ENCODE measurements at places on chromosomes 2 and 18.

- DNase-seq, result no peak
Observed at GRCh38 chr2:135103843-135104242, 51.8 kb downstream of the RAB3GAP1 start.

GRCh38 chr2:112048887-112049286 lies 6.2 kb upstream of the TMEM87B start:
- DNase-seq, result no peak

DNA sequence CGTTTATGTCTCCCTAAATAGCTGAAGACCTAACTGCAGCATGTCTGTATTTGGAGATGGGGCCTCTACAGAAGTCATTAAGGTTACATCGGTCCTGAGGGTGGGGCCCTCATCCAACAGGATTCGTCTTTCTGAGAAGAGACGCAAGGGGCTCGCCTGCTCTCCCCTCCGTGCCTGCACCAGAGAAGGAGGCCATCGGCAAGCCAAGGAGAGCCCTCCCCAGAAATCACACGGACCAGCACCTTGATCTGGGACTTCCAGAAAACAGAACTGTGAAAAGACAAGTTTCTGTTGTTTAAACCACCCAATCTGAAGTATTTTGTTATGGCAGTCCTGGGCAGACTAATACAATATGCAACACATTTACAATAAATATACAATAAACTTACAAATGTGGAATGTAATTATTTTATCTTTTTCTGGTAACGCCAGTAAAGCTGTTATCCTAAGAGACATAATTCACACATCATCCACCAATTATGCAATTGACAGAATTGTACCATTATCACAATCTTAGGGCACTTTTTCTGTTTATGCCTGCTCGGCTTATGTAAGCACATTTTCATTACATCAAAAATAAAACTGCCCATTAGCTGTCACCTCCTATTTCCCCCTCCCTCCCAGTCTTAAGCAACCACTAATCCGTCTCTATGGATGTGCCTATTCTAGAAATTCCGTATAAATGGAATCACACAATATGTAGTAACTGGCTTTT lies 6.1 kb downstream of the HSBP1L1 start:
- no peak for DNase-seq

DNA sequence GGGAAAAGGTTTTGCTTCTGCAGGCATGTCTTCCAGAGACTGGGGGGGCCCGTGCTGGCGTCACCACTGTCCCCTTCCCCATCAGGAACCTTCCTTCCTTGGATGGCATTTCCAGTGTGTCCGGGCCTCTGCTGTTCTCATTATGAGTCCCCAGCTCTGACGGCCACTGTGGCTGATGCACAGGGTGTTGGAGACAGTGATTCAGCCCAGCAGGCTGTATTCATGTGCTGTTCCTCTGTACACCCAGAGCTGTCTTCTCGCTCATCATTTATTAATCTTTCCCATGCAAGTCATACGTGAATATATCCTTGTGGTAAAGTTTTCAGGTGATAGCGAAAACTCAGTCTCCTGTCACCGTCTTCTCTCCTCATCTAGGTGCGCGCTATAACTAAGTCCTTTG lies 57.7 kb downstream of the ASAP2 start:
- no peak for DNase-seq

GRCh38 chr2:138035608-138036217 lies 71.4 kb downstream of the HNMT start:
- peak; percentile 6 for DNase-seq

DNA sequence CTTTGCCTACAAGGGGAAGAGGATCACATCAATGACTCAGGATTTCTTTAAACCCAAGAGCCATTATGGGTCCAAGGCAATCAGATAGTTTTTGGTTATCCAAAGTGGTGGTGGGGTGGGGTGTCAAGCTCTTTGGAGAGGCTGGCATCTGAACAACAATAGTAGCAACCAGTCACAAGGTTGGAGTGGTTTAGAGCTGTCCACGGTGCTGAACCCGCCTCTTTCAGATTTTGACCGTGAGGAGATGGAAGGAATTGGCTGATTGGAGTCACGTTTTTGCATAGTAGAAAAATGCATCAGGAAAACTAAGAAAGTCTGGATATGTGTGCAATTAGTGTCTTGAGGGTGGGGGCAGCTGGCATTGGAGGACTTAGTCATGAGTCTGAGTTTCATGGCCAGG lies 159.9 kb downstream of the LOXHD1 start:
- no peak for DNase-seq

DNA sequence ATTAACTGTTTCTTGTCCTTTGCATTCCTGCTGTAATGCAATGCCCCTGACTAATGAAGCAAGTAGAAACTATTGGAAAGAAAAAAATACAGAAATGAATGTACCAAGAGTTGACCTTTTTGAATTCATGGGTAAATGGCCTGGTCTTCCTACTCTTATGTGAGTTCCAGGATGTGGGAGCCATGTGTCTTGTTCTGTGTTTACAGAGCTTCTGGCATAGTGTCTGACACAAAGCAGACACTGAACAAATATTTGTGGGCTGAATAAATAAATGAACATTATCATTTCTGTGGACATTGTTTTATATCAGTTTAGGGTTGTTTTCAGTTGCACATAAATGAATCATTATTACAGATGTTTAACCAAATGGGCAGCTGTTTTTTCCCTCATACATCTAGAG lies 155.5 kb downstream of the CD8B2 start:
- no peak for DNase-seq

GRCh38 chr2:71216501-71216900 lies 10.4 kb downstream of the PAIP2B start:
- DNase-seq, result no peak

DNA sequence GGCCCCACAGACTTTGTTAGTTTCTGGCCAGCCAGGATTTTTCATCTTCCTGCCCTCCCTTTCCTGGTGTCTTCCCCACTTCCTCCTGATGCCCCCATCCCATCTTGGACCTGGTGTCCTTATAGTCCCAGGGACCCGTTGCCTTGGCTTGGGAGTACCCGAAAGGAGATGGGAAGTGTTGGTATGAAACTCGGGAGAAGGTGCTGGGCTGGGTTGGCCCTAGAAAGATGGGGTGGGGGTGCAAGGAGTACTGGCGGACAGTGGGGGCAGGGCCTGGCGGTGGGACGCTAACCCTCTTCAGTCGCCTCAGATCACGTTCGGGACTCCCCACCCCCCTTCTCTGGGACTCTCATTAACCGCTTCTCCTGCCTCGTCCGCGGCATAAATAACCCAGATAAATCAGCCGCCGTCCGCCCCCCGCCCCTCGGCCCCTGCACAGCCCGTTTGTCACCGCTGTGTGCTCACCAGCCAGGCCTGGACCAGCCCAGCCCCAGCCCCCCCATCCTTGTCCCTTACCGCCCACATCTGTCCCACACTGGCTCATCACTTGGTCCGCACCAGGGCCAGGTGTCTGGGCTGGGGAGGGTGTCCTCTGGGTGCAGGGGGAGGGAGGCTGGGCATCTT lies 3.7 kb upstream of the ASIC4 start:
- DNase-seq, result no peak

DNA sequence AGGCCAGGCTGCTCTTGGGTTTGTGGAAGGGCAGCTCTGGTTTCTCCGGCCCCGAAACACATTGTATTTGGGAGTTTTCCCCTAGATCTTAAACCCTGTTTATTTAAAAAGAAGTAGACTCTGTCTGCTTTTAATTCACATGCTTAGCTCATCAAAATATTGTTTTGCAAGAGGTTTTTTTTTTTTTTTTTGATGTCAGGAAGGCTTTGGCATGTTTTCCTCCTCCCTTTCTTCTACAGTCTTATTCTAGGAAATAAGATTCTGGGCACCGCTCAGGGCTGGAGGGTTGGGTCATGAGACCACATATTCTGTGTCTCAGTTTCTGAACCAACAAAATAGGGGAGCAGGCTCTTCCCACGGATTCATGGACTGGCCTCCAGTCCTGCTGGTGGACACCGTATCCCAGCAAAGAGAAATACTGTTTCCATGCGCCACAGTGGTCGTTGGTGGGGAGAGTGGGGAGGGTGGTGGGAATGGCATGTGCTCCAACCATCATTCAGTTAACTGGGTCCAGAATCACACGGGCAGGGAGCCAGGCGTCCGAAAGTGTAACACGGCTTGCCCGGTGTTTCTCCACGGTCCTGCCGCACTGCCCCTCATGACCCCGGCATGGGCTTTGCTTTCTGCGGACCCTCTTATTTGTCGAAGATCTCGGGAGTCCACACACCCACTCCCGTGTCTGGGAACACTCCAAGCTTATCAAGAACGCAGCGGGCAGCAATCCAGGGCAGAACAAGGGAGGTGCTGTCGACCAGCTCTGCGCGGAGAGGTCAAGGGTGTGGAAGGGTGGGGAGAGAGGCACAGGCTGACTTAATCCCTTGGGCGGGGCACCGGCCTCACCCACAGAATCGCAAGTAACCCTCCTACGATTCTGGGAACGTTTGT lies 176.7 kb downstream of the GLI2 start:
- no peak for DNase-seq

DNA sequence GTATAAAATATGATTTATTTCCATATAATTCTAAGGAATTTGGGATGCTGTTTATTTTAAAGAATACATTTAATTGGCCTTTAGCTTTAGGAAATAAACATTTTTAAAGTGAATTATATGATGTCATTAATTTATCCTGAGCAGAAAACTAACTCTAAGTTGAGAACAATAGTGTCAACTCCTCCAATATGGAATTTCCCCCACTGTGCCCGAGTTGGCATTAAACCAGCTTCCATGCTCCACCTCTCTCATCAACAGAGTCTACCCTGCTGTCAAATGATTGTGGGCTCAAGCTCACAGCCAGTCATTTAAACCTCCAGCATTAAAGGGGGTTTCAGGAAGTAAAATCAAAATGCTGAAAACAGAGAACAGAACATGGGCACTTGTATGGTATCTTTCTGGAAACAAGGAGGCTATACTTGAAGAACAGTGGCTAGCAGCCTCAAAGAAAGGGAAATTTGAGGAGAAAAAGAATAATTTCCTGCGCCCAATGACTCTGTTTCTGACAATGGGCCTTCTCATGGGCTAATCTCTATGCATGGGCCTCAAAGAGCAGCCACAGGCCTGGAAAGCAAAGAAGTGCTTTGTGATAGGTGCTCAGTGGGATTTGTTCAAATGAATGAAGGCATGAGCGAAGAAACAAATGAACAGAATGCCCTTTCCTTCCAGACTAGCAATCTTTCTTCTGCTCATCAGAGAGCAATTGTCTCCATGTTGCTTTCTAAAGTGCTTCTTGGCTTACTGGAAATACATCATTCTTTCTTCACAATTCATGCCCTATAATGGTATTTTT lies 252.8 kb downstream of the MTX2 start:
- no peak for DNase-seq

DNA sequence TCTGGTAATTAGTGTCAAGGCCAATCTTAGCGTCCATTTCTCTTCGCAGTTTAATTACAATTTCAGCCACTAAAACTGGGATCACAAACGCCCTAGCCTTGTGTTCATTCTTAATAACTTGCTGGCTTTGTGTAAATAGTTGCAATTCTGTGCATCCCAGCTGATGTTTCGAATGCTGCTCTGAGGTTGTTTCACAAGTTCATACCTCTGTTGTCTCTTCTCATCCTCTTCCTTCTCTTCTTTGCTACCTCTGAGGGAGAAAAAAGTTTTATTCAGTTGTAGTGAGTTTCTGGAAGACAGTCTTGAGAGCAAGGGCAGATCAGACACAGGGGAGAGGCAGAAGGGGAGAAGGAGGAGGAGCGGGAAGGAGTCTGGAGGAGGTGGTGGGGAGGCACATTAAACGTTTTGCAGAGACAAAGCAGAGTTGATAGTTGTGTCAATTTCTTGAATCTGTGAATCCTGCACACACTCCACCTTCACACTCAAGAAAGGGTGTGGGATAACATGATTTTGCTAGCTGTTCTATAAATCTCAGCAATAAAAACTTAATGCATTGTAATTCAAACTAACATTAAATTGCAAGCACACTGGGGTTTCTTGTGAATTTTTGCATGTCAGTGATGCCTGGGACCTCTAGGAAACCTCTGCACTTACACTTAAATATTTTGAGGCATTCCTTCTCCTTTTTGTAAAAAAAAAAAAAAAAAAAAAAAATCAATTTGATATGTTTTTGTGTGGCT lies 6.8 kb downstream of the MEIS1 start:
- DNase-seq, result no peak

DNA sequence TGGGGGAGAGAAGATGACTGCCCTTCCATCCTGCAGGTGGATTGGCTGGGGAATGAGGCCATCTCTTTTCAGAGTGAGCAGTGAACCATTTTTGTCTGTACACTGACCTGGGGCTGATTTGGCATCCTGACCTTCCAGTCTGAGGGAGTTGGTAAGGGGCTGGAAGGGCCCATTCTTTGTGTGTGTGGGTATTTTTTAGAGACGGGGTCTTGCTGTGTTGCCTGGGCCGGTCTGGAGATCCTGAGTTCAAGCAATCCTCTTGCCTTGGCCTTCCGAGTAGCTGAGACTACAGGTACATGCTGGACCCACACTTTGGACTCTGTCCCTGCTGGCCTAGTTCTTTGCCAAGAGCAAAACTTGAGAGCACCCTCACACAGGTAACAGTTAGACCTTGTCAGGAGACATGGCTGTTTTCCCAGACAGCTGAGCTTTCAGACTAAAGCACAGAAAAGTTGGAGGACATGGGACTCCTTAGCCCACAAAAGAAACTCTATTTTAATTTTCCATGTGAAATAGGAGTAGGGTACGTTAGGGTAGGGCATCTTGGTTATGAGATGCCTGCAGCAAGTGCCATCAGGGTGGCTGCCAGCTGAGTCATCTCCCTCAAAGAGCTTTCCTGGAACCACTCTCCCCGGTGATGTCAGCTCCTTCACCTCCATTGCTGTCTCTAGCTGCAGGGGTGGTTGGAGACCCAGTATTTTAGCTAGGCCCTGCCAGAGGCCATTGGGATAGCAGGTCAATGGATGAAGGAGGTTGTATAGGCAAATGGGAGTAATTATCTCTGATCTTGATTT lies 60.7 kb downstream of the DGKD start:
- DNase-seq, result peak; percentile 61

GRCh38 chr2:70553584-70554337 lies at the start of gene TGFA:
TGFA (minus strand) TSS chr2:70553826; CDS start chr2:70553767, 59 bp downstream.
- peak; percentile 75 for DNase-seq

DNA sequence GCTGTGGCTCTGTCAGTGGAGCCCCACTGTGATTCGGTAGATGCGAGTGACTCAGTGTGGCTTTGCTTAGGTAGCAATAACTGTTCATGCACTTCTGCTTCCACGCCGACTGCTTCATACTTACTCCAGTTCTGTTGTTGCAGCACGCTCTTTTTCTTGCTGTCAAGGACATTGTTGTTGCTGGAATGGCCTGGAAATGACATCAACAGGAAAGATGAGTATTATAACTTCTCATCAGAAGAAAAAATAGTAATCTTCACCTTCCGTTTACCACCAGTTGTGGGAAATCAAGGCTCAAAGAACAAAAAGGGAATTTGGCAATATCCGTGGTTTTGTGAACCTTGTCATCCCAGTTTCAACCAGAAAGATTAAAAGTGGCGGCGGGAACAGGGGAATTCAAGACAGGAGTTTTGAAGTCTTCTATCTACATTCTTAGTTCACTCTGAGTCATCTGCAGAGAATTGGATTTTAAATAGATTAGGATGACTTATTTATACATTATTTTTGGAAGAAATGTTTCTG lies 8.3 kb downstream of the TM4SF20 start:
- DNase-seq, result no peak

DNA sequence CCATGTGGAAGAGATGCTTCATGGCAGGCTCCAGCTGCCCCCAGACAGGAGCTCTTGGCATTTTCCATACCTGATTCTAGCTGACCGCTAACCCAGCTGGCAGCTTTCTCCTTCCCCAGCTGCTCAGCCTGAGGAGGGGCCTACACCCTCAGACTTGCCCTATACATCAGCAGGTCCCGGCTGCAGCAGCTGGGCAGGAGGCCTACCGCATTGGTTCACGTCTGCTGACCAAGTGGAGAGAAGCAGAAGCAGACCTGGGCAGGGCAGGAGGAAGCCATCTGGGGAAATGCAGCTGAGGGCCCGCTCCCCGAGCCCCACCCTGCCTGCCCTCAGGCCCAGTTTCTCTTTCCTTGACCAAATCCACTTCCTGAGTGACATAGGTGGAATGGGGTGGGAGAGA lies 50.7 kb downstream of the LBH start:
- DNase-seq, result no peak
